Sigmoid colon (tissue), 7 donors: ENCODE measurements at places on chromosomes 7 and 10.

- H3K4me3 ChIP-seq, result no peak overlapping the region
- no peaks in the 10 kb centered on the region for H3K36me3 ChIP-seq
- DNase-seq, result no peak
These were observed 158.5 kb upstream of the RHEB start for GRCh38 chr7:151678227-151678604.

DNA sequence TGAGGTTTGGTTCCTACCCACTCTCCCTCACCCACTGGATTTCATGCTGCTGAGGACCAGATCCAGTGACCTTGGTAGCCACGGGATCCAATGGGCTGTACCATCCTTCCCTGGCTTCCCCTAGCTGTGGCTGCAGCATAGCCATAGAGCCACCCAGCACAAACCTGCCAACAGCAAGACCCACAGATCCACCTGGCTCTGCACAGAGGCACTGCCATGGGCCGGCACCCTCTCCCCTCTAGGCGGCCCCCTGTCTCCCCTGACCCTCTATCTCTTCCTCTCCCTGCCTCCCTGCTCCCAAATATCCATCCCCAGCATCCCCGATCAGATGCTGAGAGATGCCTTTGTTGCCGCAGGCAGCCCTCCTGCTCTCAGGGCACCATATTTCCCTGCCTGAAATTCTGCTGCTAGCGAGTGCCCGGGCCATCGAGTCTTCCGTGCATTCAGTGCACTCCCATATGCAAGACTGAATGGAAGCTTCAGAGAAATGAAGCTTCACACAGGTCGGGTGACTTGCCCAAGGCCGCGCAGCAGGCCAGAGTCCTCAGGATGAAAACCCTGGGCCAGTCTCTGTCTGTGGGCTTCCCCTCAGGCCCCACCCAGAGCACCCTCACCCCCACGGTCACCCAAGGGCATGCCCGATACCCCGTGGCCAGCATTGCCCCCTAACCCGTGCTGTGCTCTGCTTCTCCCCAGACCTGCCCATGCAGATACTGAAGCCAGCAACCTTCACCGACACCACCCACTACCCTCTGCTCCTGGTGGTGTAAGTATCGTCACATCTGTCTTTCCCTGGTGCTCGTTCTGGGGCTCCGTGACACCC is 130.8 kb downstream of the PAXIP1 start:
- no peaks in the 10 kb centered on the region for H3K36me3 ChIP-seq
- DNase-seq, result no peak
- H3K27me3 ChIP-seq, result no peaks in the 10 kb centered on the region
- no peak overlapping the region for H3K4me3 ChIP-seq
- no peak overlapping the region for H3K27ac ChIP-seq

GRCh38 chr10:75542906-75543305 is 111.5 kb downstream of the LRMDA start:
- peaks cover 48% of the 10 kb centered on the region for H3K4me1 ChIP-seq
- no peaks in the 10 kb centered on the region for H3K27me3 ChIP-seq
- no peak overlapping the region for H3K4me3 ChIP-seq
- DNase-seq, result peak; percentile 90

GRCh38 chr7:75054744-75055143 is 18.9 kb downstream of the RCC1L start:
- H3K27me3 ChIP-seq, result no peaks in the 10 kb centered on the region
- peaks cover 49% of the 10 kb centered on the region for H3K4me1 ChIP-seq
- peak; percentile 76 for DNase-seq
- H3K27ac ChIP-seq, result peak overlapping the region; percentile 80

GRCh38 chr7:1933066-1933750 is 263.1 kb downstream of the ELFN1 start:
- no peak overlapping the region for H3K4me3 ChIP-seq
- H3K4me1 ChIP-seq, result no peaks in the 10 kb centered on the region
- no peak for DNase-seq
- H3K27me3 ChIP-seq, result no peaks in the 10 kb centered on the region
- no peaks in the 10 kb centered on the region for H3K36me3 ChIP-seq

GRCh38 chr10:89142590-89142989 is 64.5 kb downstream of the CH25H start:
- H3K27ac ChIP-seq, result no peak overlapping the region
- H3K27me3 ChIP-seq, result no peaks in the 10 kb centered on the region
- H3K4me1 ChIP-seq, result no peaks in the 10 kb centered on the region
- no peak for DNase-seq
- no peaks in the 10 kb centered on the region for H3K36me3 ChIP-seq
- no peak overlapping the region for H3K4me3 ChIP-seq

DNA sequence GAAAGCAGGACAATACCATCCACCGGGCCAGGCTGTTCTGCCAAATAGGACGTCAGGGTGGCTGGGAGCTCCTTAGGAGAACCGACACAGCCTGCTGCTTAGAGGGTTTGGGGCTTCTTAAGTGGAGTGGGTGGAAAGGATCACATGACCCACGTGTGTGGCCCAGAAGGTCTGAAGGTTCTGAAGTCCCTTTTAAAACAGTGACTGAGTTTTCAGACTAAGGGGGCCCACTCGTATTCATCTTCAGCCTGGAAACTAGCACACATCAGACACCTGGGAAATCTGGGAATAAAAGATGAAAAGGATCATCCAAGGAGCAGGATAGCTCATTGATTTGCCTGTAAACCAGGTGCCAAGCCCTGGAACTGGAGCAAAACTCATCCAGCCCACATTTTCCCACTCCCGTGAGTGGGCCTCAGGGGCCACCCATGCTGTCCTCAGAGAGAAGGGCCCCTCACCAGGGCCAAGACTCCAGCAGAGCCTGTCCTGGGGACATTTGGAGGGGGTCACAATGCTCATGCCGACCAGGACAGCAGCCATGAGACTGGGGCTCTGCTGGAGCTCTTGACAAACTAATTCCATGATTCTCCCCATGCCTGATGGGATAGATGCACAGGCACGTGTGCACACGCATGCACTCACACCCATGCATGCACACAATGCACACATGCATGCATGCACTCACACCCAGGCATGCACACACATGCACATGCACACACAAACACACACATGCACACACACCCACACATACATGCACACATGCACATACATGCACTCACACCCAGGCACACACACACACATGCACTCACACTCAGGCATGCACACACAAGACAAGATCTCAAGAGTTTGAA is 168.8 kb upstream of the PPP2R2D start:
- no peak overlapping the region for H3K4me3 ChIP-seq
- H3K27ac ChIP-seq, result no peak overlapping the region
- H3K27me3 ChIP-seq, result no peaks in the 10 kb centered on the region
- H3K36me3 ChIP-seq, result no peaks in the 10 kb centered on the region

DNA sequence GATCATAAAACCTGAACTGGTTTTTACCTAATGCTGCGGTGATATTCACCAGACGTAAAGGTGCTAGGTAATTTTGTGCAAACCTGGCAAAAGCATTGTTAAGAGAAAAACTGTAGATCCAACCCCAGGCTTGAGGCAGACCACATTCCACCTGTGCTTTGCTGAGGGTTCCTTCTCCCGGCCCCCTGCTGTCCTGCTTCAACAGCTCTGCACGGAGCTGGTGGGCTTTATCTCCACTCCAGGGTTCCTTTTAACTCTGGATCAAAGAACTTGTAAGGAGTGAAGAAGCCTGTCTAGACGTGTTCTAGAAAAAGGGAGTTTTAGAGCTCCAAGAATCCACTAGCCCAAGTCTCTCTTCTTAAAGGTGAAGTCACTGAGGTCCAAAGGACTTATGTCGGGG is 87.5 kb upstream of the NMT2 start:
- no peak overlapping the region for H3K27ac ChIP-seq
- H3K4me3 ChIP-seq, result no peak overlapping the region
- no peaks in the 10 kb centered on the region for H3K27me3 ChIP-seq
- no peaks in the 10 kb centered on the region for H3K4me1 ChIP-seq
- no peak for DNase-seq

DNA sequence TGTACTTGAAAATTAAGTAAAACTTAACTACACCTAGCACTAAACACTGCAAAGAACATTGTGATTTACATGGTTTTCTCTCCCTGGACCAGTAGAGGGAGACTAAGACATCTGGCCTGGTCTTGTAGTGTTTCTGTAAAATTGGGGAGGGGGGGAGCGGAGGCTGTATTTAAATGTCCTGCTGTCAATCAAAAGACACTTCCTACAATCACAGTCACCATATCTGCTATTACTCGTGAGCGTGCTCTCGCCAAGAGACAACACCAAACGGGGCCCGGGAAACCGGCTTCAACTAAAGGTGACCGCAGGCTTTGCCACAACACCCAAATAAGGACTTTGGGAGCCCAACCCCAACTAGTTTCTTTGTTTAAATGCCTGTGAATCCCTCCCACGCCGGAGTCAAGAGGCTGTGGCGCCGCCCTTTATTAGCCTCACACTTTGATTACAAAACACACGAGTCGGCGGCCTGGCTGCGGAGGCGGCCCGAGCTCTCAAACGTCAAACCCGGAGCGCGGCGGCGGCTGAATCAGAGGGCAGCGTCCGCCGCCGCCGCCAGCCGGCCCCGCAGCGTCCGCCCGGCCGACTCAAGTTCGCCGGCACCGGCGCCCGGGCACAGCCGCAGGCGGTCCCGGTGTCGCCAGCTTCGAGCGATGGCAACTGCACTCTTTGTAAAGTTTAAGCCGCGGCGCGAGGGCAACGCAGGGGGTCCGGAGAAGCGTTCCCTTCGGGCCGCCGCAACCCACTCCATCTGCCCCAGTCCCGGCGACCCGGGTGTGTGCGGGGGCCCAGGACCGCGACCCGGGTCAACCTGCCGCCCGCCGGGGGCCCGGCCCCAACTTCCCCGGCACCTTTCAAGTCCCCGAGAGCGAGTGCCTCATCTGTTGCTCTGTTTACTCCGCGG is 1.3 kb downstream of the KDM7A start:
- DNase-seq, result peak; percentile 97
- H3K4me1 ChIP-seq, result peaks cover 25% of the 10 kb centered on the region

- no peak for DNase-seq
- no peak overlapping the region for H3K27ac ChIP-seq
- H3K4me1 ChIP-seq, result no peaks in the 10 kb centered on the region
- H3K36me3 ChIP-seq, result no peaks in the 10 kb centered on the region
- no peaks in the 10 kb centered on the region for H3K27me3 ChIP-seq
These were observed 16.5 kb downstream of the DENND11 start for GRCh38 chr7:141685285-141686023.

GRCh38 chr10:35225204-35225603 is 98.6 kb downstream of the CREM start:
- H3K27me3 ChIP-seq, result no peaks in the 10 kb centered on the region
- no peaks in the 10 kb centered on the region for H3K4me1 ChIP-seq
- H3K27ac ChIP-seq, result no peak overlapping the region
- no peak overlapping the region for H3K4me3 ChIP-seq
- no peak for DNase-seq

- H3K36me3 ChIP-seq, result no peaks in the 10 kb centered on the region
- no peaks in the 10 kb centered on the region for H3K4me1 ChIP-seq
- no peak for DNase-seq
- no peak overlapping the region for H3K4me3 ChIP-seq
- H3K27me3 ChIP-seq, result no peaks in the 10 kb centered on the region
These were observed 43.4 kb downstream of the C7orf25 start for GRCh38 chr7:42868480-42868879.

GRCh38 chr7:129146237-129146979 is 1.9 kb downstream of the TSPAN33 start:
- DNase-seq, result no peak
- no peaks in the 10 kb centered on the region for H3K36me3 ChIP-seq
- no peak overlapping the region for H3K4me3 ChIP-seq
- peaks cover 14% of the 10 kb centered on the region for H3K27me3 ChIP-seq

DNA sequence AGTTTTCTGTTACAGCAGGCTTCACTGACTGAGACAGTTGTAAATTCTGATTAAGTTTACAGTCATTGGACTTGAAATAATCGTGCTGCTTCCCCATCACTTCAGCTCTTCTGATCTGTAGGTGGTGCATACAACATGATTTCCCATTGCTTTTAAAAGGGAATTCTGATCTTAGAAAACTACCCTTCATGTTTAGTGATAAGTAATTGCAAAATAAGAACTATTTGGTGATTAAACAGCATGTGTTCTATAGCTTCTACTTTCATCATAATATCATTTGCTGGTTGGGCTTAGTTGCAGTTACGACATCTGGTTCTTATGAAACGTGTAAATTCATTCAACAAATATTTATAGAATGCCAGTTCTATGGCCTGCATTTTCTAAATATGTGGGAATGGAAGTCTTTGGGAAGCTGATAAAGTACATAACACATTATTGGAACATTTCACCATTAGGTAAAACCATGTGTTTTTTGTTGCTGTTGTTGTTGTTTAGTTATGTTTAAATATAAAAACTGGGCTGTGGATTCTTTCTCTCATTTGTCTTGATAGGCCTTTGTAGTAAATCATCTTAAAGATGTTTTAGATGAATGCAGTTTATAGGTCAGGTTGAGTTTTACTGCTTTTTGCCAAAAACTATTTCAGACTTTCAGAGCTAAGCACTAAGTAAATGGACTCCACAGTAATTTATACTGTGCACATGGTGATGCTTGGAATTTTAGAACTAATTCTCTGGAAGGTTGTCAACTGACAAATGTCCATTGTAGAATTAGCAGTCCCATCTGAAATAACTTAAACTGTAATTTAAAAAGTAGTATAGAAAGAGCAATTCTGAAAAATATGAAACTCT is 13.1 kb downstream of the GNAI1 start:
- H3K27me3 ChIP-seq, result no peaks in the 10 kb centered on the region
- H3K36me3 ChIP-seq, result no peaks in the 10 kb centered on the region
- H3K4me3 ChIP-seq, result no peak overlapping the region
- peak overlapping the region; percentile 53 for H3K27ac ChIP-seq
- H3K4me1 ChIP-seq, result peaks cover 56% of the 10 kb centered on the region
- no peak for DNase-seq

DNA sequence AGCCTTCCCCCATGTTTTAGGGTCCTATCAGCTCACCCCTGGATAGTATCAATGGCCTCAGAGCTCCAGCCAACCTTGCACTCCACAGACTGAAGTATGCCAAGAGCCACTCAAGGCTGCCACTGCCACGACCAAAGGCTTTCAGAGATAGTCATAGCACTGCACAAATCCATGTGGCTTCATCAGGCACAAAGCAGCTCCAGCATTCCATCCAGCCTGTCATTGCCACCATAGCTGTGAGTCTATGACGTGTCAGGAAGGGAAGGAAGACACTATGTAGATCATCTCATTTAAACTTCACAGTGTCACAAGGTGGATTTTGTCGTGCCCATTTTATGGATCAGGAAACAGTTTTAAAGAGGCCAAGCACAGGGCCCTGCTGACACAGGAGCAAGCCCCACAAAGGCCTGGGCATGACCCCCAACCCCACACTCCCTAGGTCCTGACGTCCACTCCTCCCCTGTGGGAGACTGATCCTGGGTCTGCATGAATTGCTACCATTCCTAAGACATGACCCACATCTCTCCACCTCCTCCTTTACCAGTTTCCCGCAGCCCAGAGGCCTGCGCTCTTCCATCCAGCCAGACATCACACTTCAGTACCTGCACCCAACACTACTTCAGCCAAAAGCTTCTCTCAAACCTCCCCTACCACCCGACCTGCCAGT is 119.4 kb downstream of the DIP2C start:
- H3K4me3 ChIP-seq, result no peak overlapping the region
- no peak for DNase-seq

GRCh38 chr10:111277661-111278060 is 200.8 kb downstream of the ADRA2A start:
- no peaks in the 10 kb centered on the region for H3K4me1 ChIP-seq
- no peak for DNase-seq
- H3K4me3 ChIP-seq, result no peak overlapping the region

GRCh38 chr10:109960682-109961081 is 37.4 kb upstream of the XPNPEP1 start:
- H3K36me3 ChIP-seq, result no peaks in the 10 kb centered on the region
- no peak overlapping the region for H3K4me3 ChIP-seq
- H3K4me1 ChIP-seq, result no peaks in the 10 kb centered on the region
- H3K27me3 ChIP-seq, result no peaks in the 10 kb centered on the region

- no peak overlapping the region for H3K4me3 ChIP-seq
- peaks cover 27% of the 10 kb centered on the region for H3K4me1 ChIP-seq
- H3K27ac ChIP-seq, result no peak overlapping the region
- DNase-seq, result no peak
These were observed 90.6 kb upstream of the PDCD4 start for GRCh38 chr10:110781139-110781538.
